ENCODE measurements at places on chromosomes 4 and X. TPM values are rescaled to one million over a fixed set of nuclear protein-coding genes. Genes with fewer than 3 reads are reported as not detected.
A peak's percentile ranks its signal among the peaks of the same experiment; 100 is the strongest.

- H3K27ac ChIP-seq = no peak overlapping the region
- no peak for DNase-seq
- H3K27me3 ChIP-seq = peaks cover 27% of the 10 kb centered on the region
- H3K4me1 ChIP-seq = no peaks in the 10 kb centered on the region
- H3K36me3 ChIP-seq = no peaks in the 10 kb centered on the region
Measured at GRCh38 chr4:154731756-154732155, 12.0 kb upstream of the LRAT start.

DNA sequence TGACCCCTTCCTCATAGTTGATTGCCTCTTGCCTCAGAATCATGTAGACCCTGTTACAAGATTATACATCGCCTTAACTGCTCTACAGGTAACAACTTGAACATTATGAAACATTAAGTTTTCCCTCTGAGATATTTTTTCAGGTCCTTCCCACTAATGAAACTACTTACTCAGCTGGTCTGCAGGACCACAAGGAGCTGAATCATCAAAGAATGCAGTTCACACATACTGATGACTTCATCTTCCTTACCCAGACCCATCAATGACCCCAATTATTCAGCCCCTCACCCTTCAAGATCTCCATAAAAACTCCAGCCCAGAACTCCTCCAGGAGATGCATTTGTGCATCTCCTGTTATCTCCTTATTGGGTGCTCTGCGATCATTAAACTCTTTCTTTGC is 720.9 kb downstream of the RAPGEF2 start:
- H3K27me3 ChIP-seq = no peaks in the 10 kb centered on the region
- H3K27ac ChIP-seq = no peak overlapping the region
- H3K36me3 ChIP-seq = peaks cover 4% of the 10 kb centered on the region
- no peak for DNase-seq
- H3K4me3 ChIP-seq = no peak overlapping the region

DNA sequence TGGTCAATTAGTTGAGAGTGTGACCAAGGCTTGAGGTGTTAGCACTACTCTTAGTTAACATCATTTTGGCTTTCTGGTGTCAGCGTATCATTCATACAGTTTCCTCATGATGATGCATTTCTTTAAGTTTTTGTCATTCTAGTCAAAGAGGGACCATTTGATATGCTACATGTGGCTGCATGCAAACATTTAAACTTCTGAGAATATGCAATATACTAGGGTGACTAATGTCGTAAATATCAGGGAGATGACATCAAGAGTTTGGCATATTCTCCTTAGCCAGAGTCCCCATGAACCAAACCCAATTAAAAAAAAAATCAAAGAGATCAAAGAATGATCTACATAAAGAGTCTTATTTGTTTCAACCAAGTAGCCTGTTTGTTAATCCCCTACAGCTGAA is 537.4 kb upstream of the PCDH7 start:
- no peaks in the 10 kb centered on the region for H3K27me3 ChIP-seq
- no peaks in the 10 kb centered on the region for H3K4me1 ChIP-seq
- no peaks in the 10 kb centered on the region for H3K36me3 ChIP-seq
- DNase-seq = no peak
- no peak overlapping the region for H3K27ac ChIP-seq

GRCh38 chr4:26590639-26591038 is 6.8 kb downstream of the TBC1D19 start:
- no peak overlapping the region for H3K4me3 ChIP-seq
- peaks cover 8% of the 10 kb centered on the region for H3K36me3 ChIP-seq
- H3K4me1 ChIP-seq = no peaks in the 10 kb centered on the region
- no peaks in the 10 kb centered on the region for H3K27me3 ChIP-seq
- H3K27ac ChIP-seq = no peak overlapping the region

DNA sequence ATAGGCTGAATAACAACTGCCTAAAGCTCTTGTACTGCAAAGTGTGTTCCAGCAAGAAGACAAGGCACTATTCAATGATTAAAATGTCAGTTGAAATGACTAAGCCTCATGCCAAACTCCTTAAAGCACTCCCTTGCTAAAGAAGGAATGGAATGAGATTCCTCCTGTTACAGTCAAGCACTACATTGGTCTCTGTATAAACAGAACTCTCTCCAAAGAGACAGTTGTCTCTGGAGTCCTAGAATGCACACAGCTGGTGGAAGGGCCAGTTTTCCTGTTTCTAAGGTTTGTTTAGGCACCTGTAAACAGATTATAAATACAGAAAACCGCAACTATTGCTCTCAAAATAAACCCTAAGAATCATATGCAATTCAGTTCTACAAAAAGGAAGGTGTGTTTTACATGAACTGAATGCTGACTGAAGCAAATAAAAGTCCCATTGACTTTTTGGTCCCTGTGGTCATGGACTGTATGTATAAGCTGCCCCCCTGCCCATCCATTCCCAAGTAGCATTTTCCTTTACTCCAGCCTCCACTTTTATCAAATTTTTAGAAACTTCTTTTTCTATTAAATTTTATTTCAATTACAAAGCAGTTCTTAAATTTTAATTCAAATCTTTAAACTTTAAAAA is 47.0 kb downstream of the FAT1 start:
- H3K4me1 ChIP-seq = peaks cover 14% of the 10 kb centered on the region
- peak overlapping the region; percentile 92 for H3K27ac ChIP-seq
- peak overlapping the region; percentile 69 for H3K4me3 ChIP-seq
- peaks cover 16% of the 10 kb centered on the region for H3K36me3 ChIP-seq
- H3K27me3 ChIP-seq = no peaks in the 10 kb centered on the region
- DNase-seq = no peak

The CDKL5 gene
- total RNA-seq = 17.0 TPM

The TSPAN7 gene
- 21.8 TPM for total RNA-seq

All from type B pancreatic cell (in vitro differentiated cells).